M059J (cell line): ENCODE measurements at places on chromosomes 1 and 21. TPM values are rescaled to one million over a fixed set of nuclear protein-coding genes. Genes with fewer than 3 reads are reported as not detected.
A peak's percentile ranks its signal among the peaks of the same experiment; 100 is the strongest.

The F11R gene
- total RNA-seq: 46.8 and 90.8 TPM in 2 replicates

The CSRP1 gene
- total RNA-seq: 565 and 854 TPM in 2 replicates

The SPRTN gene
- 19.0 and 20.1 TPM in 2 replicates for total RNA-seq

DNA sequence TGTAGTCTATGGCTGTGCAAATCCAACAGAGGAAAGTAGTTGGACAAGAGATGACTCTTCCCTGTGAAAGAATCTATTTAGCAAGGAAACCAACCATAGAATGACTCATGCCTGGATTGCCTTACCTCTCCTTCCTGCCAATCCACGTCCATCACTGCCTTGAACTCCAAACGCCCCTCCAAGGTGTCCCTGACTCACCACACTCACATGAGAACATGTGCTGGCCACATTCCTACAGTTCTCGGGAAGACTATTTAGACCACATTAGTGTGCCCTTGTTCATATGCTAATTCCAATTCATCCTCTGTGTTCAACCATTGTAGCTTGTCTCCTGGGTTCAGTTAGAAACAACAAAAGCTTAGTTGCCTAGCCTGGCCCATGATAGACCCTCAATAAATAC is 157.3 kb downstream of the SLC30A10 start:
- DNase-seq: peak; percentile 99

- DNase-seq: no peak
Observed at GRCh38 chr1:83123019-83123418, 875.9 kb downstream of the TTLL7 start.

The NBPF20 gene
- total RNA-seq: 1.1 and 3.3 TPM in 2 replicates

The AMY1A gene
- total RNA-seq: not detected in 2 replicates

The SLC16A4 gene
- 30.0 and 47.6 TPM in 2 replicates for total RNA-seq

DNA sequence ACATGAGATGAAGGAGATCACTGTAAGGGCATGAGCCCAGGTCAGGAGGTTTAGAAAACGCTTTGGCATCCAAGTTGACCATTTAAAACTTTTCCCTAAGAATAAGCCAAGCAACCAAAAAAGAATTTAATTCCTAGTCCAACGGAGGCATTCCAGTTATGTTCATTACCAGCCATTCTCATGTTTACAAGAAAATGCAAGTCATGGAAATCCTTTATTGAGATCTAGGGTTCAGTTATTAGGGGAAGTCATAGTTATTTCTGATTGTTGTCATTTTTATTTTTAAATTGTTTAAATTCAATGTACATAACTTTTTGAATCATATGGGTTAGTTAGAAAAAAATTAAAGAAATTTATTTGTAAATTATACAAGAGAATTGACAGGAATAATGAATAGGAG is 24.5 kb downstream of the CFHR5 start:
- no peak for DNase-seq

DNA sequence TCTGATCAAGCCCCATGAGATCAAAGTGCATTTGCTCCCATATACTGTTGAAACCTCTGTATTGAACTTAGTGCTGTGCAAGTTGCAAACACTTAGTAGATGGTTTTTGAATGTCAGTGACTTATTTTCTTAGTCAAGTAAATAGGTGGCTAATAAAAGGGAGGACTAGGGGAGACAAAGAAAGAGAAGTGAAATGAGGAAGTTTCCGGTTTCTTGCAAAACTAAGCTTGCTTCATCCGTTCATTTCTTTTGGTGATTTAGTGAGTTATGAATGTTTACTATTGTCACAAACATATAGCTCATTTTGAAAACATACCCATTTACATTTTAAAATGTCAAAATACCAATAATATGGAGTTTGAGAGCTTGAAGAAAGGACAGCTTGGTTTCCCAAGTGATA is 23.0 kb downstream of the ADAMTS5 start:
- no peak for DNase-seq

GRCh38 chr1:212629450-212630157 is 21.0 kb downstream of the ATF3 start:
- DNase-seq: no peak
